ENCODE measurements at places on chromosomes 4 and X.

- DNase-seq, result peak; percentile 31
These were observed 113.2 kb downstream of the MID1 start for GRCh38 chrX:10507181-10507580.

- DNase-seq, result no peak
These were observed 1138.8 kb downstream of the ARAP2 start for GRCh38 chr4:35105486-35105885.

GRCh38 chrX:38312436-38312835 is 14.9 kb downstream of the RPGR start:
- peak; percentile 85 for DNase-seq

DNA sequence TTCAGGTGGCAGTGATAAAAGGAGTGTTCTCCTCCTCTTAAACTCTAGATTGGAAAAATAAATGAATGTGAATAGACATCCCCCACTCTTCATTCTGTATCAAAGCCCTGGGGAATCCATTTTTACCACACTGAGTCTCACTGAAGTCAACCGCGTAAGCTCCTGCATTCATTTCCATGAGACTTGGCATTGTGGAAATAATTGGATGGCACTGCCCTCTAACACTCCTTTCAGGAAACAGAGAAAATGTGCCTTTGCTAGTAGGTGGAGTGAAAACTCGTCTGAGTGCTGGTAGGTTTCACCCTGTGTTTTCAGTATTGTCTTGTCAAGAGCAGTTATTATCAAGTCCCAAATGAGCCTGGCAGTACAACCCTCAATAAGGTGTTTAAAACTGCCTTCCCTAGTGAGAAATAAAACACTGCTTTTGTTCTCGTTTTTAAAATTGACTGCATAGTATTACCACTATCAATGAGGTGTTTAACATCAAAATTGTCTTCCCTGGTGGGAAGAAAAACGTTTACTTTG is 9.7 kb upstream of the CDKN2AIP start:
- no peak for DNase-seq

DNA sequence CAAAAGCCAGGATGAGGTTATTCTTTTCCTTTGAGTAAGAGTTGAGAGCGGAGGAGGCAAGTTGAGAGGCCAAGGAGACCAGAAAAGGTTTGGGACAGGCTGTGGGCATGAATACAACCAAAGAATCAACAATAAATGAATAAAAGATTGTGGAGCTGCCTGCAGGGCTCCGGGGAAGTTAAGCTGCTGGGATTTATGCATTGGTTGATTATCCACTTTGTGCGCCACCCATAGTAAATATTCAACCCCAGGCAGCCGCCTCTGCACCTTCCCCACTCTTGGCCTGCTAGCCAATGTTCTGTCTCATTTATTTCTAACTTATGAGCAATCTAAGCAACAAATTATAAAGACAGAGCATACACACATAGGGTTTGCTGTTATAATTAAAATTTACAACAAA is 28.2 kb upstream of the IGSF1 start:
- no peak for DNase-seq

DNA sequence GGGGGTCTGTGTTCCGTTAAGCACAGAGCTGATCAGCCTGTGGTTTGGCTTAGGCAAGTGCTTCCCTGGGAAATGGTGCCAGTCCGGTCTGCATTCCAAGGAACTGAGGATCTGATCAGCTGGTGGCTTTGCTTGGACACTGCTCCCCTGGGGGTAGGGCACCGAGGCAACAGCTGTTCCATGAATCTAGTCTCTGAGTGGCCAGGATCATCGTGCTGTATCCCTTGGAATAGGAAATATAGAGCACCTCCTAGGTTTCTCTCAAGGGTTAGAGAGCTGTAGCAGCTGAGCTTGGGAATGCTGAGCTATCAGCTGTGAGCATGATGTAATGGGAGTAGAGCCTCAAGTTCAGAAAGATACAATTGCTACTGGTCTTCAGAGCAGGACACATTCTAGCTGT is 863.9 kb downstream of the RAPGEF2 start:
- DNase-seq, result no peak

- no peak for DNase-seq
These were observed 288.9 kb upstream of the TECRL start for GRCh38 chr4:64698171-64698570.

DNA sequence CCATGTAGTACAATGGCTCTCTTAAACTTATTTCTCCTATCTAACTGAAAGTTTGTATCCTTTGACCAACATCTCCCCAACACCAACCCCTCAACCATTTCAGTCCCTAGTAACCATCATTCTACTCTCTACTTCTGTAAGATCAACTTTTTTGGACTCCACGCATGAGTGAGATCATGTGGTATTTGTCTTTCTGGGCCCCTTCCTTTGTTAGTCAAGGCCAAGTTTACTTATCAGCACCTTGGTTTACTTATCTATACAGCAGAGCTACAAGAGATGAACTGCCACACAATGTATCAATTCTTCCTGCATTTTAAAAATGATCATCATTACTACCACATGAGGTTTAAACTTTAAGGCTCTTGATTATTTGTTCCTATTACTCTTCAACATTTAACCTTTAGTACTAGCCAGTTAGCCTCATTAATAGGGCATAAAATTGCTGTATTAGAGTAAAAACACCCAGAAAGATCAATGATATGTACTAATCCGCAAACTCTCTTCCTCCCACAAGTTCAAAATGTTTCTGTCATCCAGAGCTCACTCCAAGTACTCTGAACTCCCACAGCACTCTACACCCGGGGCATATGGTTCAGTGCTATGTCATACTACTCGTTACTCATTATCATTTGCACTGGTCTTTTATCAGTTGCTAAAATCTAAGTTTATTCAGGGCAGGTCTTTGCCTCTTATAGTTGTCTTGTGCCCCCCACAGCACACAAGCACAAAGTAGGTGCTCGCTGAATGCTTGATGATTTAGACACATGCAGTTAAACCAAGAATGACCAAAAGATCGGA is 145.7 kb upstream of the ADAMTS3 start:
- DNase-seq, result no peak

DNA sequence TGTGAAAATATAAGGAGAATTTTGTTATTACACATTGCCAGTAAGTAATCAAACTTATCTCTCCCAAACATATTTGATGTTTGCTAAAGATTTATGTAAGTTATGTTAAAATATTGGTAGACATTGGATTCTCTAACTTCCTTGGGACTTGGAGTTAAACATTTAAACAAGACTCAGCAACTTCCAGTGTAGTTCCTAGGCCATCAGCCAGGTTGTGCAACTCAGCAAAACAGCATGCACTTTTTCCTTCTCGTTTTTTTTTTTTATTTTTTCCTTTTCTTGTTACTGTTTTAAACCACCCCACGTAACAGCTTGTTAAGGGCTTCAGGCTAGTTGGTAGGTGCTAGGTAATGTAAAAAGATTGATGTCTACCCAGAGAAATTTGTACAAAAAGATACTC is 510.4 kb downstream of the ANKRD50 start:
- no peak for DNase-seq

Data from foreskin fibroblast (primary cell).